ENCODE measurements at places on chromosomes 6 and 20. TPM values are rescaled to one million over a fixed set of nuclear protein-coding genes. Genes with fewer than 3 reads are reported as not detected.

PRDM1 gene
- 4.0 TPM for polyA plus RNA-seq

DNA sequence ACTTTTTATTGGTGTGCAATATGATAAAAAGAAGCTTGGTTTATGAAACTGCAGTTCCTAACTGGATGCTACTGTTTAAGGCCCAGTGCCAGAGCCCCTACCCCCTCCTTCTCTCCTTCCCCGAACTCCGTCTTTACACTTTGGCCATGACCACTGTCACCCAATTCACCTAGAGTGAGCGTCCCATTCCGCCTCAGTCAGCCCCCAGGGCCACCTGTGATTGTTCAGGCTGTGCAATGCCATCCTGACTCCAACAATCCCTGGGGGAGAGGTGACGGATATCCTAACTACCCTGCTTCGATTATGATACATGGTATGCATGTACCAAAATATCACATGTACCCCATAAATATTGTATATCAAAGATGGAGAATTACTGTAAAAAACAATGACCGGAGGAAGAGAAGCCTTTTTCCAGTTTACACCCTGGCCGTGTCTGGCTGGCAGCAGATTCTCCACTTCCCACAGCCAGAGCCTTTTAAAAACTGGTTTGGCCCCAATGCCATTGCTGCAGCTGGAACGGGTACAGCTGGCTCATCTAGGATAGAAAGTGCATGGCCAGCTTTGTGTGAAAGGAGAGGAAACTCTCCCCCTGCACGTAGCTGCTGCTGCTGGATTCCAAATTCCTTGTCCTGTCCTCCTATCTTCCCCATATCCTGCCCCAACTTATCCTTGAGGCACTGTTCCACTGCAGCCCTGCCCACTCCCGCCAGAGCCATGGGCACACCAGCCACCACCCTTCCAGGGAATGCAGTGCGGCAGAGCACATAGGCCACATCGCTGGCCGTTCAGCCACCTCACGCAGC is 99.7 kb downstream of the JPH2 start:
- no peak for DNase-seq

GRCh38 chr6:54856129-54856528 is 9.6 kb downstream of the FAM83B start:
- DNase-seq, result no peak

- DNase-seq, result no peak
These were observed 21.6 kb downstream of the KIF16B start for GRCh38 chr20:16551607-16552006.

Data from forelimb muscle (tissue), 1 donor.